Hypothalamus (tissue), 51 donors: ENCODE measurements at places on chromosomes 7 and 10.

DNA sequence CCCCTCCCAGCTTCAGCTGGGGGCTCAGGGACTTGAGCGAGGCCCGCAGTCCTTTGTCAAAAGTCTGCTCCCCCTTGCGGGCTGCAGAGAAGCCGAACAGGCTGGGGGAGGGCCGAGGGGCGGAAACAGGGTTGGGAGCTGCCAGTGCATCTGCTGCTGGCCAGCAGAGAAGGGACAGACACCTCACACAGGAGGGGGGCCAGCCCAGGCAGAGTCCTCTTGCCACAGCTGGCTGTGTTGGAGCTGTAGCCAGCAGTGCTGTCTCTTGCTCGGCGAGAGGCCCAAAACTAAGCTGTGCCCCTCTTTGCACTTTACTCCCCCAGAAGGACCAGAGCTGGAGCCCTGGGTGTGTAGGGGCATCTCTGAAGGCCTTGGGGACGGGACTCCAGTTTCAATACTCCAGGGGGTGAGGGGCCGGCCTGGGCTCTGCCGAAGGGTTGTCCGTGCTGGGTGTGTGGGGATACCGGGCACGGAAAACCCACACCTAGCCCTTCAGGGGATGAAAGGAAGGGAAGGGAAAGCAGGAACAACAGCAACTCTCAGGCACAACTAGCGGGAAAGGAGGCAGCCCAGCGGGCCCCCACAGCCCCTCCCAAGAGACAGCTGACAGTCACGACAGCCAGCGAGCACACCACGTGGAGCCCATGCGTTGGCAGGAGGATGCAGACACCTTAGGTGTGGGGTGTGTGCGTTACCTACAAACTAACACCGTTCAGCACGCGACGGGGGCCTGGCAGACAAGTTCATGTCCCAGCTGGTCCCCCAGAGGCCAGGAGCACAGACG, 17.8 kb downstream of the YKT6 start:
- DNase-seq = no peak

GRCh38 chr10:79105150-79105739, 36.5 kb downstream of the ZMIZ1 start:
- DNase-seq = no peak

DNA sequence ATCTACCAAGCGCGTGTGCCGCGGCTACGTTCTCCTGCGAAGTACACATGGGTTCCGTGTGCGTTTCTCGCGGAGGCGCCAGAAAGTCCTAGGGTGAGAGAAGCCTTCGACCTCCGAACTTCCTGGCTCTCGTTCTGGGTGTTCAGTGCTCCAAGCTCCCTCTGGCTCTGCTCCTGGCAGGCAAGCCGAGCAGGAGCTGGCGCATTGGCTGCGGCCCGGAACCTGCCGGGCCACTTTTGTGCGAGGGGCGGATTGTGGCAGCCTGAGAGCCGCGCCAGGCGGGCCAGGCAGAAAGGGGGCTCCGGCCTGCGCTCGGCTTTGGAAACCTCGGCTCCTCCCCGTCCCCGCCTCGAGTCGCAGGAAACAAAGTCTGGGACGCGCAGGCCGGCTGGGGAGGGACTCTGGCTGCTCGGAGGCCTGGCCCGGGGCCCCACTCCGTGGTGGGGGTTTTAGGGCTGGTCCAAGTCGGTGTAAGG, 9.6 kb downstream of the EMX2 start:
- no peak for DNase-seq

GRCh38 chr7:120865191-120865981, 7.4 kb upstream of the TSPAN12 start:
- DNase-seq = no peak
